ENCODE measurements at places on chromosomes 3 and 15. TPM values are rescaled to one million over a fixed set of nuclear protein-coding genes. Genes with fewer than 3 reads are reported as not detected.

The ECE2 gene
- not detected for total RNA-seq

The SCN11A gene
- total RNA-seq: 0.16 TPM

The SLC9C1 gene
- total RNA-seq: 0.24 TPM

The SLC22A13 gene
- total RNA-seq: 0.51 TPM

The C2CD4A gene
- total RNA-seq: not detected

The ZNF106 gene
- 46.6 TPM for total RNA-seq

The ANKRD63 gene
- 0.32 TPM for total RNA-seq

The MKRN2OS gene
- not detected for total RNA-seq

The MUSTN1 gene
- 0.83 TPM for total RNA-seq

The NPAP1 gene
- total RNA-seq: not detected

The NR2E3 gene
- total RNA-seq: not detected

The GOLGA8J gene
- total RNA-seq: not detected

The ANKUB1 gene
- total RNA-seq: not detected

The LSMEM2 gene
- not detected for total RNA-seq

The MYO5C gene
- 2.4 TPM for total RNA-seq

The CYP8B1 gene
- total RNA-seq: not detected

The FEZF2 gene
- not detected for total RNA-seq

The RAF1 gene
- total RNA-seq: 89.9 TPM

The GASK1A gene
- total RNA-seq: not detected

The CATSPER2 gene
- 12.9 TPM for total RNA-seq

The HESX1 gene
- total RNA-seq: 0.24 TPM

The POLR2H gene
- total RNA-seq: 49.3 TPM

The PLD1 gene
- total RNA-seq: not detected

The BTBD1 gene
- total RNA-seq: 47.9 TPM

The FRMD5 gene
- 0.53 TPM for total RNA-seq

The KBTBD13 gene
- total RNA-seq: not detected

The NDN gene
- total RNA-seq: 0.17 TPM

The ARL14 gene
- total RNA-seq: 0.17 TPM

The CCRL2 gene
- 1.9 TPM for total RNA-seq

The MTHFS gene
- total RNA-seq: 28.6 TPM

The DPP8 gene
- 52.2 TPM for total RNA-seq

The SLC15A2 gene
- 8.5 TPM for total RNA-seq

The NISCH gene
- 79.6 TPM for total RNA-seq

The SLC6A20 gene
- total RNA-seq: not detected

The PCLAF gene
- 2.0 TPM for total RNA-seq

The PLA2G4E gene
- total RNA-seq: not detected

The SERPINI2 gene
- total RNA-seq: not detected

The BOC gene
- total RNA-seq: 0.33 TPM

The BNC1 gene
- not detected for total RNA-seq

The RTP3 gene
- not detected for total RNA-seq

The ROBO2 gene
- not detected for total RNA-seq
